Tongue (tissue), 3 donors: ENCODE measurements at places on chromosomes 6 and 20.
A peak's percentile ranks its signal among the peaks of the same experiment; 100 is the strongest.

GRCh38 chr20:12159261-12159660 lies 241.6 kb downstream of the BTBD3 start:
- no peak for DNase-seq

DNA sequence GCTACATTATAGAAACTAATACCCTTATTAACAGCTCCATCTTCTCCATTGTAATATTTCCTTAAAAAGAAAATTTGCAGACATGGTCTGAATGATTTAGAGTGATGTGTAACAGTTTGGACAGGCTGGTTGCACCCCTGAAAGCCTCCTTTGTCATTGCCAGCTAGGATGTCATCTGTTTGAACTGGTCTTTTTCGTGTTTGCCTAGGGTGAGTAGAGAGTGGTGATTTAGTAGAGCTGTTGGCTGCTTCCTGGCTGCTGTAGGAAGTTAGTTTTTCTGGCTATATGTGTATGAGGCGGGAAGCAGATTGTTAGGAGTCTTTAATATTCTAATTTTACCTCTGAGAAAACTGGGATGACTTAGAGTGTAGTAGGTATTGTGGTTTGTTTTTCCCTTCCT lies 101.1 kb downstream of the ZFAND3 start:
- DNase-seq = no peak

- no peak for DNase-seq
These were observed 6.1 kb downstream of the CST5 start for GRCh38 chr20:23873370-23874015.

DNA sequence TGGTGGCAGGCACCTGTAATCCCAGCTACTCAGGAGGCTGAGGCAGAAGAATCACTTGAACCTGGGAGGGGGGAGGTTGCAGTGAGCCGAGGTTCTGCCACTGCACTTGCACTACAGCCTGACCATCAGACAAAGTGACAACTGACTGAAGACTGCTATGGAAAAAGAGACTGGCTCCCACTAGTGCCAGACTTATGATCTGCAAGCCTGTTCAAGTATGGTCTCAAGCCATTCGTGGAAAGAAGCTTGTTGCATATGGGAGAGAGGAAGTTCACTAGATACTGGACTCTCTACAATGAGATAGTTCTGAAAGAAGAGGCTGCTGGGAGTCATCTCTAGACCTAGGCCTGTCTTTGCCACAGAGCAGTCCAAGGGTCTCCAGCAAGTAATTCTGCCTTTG lies 26.7 kb downstream of the MDN1 start:
- peak; percentile 31 for DNase-seq

DNA sequence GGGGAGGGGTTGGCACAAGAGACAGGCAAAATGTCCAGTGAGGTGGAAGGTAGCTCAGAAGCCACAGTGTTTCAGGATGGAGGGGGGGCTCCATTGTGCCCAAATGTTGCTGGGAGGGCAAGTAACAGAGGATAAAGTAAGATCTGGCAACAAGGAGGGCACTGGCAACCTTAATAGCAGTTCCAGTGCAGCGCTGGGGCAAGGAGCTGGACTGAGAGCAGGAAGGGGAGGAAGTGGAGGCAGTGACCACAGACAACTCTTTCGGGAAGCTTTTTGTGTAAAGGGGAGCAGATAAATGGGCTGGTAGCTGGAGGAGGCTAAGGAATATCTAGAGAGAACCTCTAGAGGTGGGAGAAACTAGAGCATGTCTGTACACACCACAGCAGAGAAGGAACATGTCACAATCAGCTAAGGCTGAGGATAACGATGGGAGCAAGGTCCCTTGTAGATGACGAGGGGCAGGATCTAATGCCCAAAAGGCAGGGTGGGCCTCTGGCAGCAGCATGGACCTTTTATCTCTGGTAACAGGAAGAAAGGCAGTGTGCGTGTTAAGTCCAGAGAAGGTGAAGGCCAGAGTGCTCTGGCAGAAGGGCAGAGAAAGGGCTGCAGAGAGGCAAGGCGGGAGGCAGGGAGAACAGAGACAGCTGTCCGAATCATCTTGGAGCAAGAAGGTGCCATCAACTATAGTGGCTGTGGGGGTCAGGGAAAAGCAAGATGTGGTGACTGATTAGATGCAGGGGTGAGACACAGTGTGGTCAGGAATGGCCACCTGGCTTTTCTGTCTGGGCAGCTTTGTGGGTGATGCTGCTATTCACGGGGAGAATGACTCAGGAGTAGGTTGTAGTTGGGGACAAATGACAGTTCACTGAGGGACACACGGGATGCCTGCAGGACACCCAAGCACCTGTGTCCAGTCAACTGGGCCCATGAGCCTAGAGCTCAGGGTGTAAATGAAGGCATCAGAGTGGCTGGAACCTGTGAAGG lies 17.4 kb downstream of the TMEM242 start:
- no peak for DNase-seq
